ENCODE measurements at places on chromosomes 4 and X.

GRCh38 chr4:28254003-28254402, 1393.4 kb downstream of the STIM2 start:
- no peak for DNase-seq

DNA sequence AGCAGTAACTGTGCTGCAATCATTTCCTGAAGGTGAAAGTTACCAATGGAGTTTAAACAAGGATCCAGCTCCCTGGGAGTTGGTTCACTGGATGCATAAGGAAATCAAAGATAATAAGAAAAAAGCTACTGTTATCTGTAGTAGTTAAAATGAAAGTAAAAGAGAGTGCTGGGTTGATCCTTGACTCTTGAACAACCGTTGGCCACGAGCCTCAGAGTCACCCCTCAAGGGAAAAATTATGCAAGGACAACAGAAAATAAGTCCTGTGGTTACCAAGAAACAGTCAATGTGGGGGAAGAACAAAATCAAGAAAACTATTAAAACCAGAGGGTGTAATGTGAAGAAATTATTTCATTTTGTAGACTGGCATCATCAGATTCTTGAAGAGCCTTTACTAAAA, 49.7 kb upstream of the DDIT4L start:
- DNase-seq, result no peak

GRCh38 chr4:39323821-39324220, 42.3 kb downstream of the RFC1 start:
- no peak for DNase-seq

- no peak for DNase-seq
Observed at GRCh38 chr4:7584098-7584497, 149.4 kb upstream of the PSAPL1 start.

DNA sequence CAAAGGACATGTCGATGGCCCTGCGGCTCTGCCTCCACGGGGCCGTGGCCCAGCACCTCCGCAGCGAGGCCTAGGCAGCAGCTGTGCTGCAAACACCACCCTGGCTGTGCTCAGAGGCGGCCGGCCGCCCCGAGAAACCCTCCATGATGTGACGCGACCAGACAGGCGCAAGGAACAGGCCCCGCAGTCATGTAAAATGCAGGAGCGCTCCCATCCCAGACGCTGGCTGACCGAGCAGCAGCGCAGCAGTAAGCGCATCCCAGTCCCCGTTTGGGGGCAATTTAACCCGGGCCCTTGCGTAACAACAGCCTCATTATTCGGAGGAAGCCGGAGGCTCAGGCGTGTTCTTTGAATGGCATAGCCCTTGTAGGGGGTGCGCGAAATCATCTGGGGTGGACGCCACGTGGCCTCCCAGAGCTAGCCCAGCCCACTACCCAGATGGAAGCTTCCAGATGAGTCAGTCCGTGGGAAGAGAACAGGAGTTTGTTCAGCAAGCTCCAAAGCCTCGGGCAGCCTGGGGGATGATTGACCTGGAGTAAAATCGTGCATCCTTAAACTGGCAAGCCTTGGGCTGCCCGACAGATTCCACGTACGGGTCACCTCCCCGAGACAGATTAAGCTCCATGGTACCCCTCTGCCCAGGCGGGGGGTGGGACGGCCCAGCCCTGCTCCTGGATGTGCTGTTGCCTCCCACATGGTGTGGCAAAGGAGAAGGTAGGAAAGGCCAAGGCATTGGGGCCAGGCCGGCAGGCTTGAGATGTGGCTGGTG, 124.0 kb downstream of the HMX1 start:
- no peak for DNase-seq

- DNase-seq, result no peak
Observed at GRCh38 chr4:128483041-128483440, 195.4 kb upstream of the PGRMC2 start.

GRCh38 chr4:5712517-5712916, 1.5 kb downstream of the EVC start:
- no peak for DNase-seq

DNA sequence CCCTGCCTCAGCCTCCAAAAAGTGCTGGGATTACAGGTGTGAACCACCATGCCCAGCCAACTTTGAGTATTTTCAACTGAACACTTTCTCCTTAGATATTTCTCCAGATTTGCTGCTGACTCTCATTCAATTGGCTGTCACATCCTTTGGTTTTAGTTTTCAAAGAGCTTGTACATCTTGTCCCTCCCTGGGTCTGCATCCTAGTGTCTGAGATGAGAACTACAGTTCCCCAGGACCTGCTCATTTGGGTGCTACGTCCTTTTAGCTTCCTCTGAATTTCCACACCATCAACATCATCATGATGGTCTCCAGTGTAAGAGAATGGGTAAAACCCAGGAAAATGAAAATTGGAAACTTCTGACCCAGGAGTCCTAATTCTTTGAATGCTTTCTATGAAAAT, 312.9 kb downstream of the NLGN4X start:
- no peak for DNase-seq

- DNase-seq, result peak; percentile 19
Observed at GRCh38 chr4:184100297-184100885, 117.3 kb downstream of the ENPP6 start.

DNA sequence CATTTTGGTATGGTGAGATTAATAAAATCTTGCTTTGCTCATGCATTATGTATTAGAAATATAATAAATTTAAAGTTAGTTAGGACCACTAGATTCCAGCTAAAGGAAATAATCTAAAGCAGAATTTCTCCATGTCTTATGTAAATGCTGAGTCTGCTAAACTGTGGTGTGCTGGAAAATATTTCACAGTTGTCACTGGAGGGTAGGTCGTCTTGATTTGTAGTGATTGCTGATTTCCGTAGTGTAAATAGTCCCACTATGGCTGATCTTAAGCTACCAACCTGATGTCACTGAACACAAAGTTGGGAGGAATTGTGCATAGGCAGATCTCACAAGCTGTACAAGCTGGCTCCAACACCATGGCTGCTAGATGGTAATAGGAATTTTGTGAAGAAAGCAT, 133.4 kb upstream of the NR3C2 start:
- no peak for DNase-seq

DNA sequence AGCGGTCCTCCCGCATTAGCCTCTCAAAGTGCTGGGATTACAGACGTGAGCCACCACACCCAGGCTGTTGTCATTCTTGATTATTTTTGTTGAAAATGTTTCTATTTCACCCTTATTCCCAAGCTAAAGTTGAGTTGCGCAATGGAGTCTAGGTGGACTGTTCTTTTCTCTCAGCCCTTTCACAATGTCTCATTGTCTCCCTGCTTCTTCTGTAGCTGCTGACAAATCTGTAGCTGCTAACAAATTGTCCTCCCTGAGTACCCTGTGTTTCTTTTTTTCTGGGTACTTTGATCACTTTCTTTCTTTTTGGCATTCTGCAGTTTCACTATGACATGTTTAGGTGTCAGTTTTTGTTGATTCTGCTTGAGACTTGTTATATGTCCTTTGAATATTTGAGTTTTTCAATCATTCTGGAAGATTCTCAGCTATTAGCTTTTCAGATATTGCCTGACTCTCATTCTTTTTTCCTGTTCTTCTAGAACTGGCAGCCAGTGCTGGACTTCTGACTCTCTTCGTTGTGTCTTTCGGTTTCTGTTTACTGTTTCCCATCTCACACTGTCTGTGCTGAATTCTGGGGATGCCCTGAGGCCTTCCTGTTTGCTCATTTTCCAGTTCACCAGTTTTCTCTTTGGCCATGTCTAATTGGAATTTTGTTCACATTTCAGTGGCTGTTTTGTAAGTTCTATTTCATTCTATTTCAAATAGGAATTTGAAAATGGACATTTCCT, 6.6 kb downstream of the ABCD1 start:
- no peak for DNase-seq

GRCh38 chrX:97399400-97399799, 515.7 kb downstream of the RPA4 start:
- DNase-seq, result no peak

- DNase-seq, result no peak
Observed at GRCh38 chrX:125405339-125405738, 85.7 kb downstream of the TEX13C start.
